Stimulated activated CD4-positive, alpha-beta T cell treated with anti-CD3 and anti-CD28 coated beads, Interleukin-15, amount 100 ng/mL, for 24 hours (primary cell): ENCODE measurements at places on chromosomes 6 and 20.
A peak's percentile ranks its signal among the peaks of the same experiment; 100 is the strongest.

DNA sequence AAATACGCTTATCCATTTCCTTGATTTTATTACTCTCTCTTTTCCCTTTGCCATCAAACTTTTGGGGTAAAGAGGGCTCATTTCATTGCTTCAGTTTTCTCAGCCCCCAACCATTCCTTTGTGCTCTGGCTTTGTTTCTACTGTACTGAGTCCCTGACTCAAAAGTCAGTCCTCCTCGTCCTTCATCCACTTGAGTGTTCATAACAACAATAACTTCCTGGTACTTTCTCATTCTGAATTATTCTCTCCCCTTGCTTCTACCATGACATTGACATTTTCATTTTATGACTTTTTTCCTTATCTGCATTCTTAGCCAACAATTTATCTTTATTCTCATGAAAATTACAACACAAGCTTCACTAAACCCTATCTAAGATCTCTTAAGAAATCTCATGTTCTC, 911 bp downstream of the ENPP3 start:
- DNase-seq = no peak

GRCh38 chr6:40474937-40475336, 112.2 kb downstream of the LRFN2 start:
- DNase-seq = no peak

GRCh38 chr6:89562093-89562973, 76.2 kb downstream of the LYRM2 start:
- DNase-seq = no peak

GRCh38 chr6:145028144-145028818, 707.0 kb downstream of the EPM2A start:
- DNase-seq = peak; percentile 11

GRCh38 chr6:129623008-129623732, 86.8 kb downstream of the ARHGAP18 start:
- no peak for DNase-seq

GRCh38 chr6:152496731-152497130, 140.4 kb downstream of the SYNE1 start:
- no peak for DNase-seq

DNA sequence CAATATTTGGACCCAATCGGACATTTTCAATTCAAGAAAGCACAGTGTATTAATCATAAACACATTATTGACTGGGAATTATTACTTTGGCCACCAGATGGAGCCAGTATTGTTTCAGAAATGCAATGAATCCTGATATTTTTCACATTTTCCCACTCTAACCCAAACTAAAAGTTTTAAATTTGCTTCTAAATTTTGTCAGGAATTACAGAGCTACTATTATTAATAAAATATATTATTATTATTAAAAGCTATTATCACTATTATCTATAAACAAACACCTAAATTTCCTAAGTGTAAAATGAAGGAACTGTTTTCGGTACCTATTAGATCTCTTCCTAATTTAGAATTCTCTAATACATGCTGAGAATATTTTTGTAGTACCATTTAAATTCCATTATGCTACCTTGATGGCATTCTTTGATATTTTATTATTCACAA, 245.3 kb downstream of the OGFRL1 start:
- DNase-seq = no peak
